ENCODE measurements at places on chromosomes 5 and 9. TPM values are rescaled to one million over a fixed set of nuclear protein-coding genes. Genes with fewer than 3 reads are reported as not detected.

TAF11L10 gene
- polyA plus RNA-seq = not detected

SLC12A2 gene
- polyA plus RNA-seq = 12.4 TPM

PRXL2C gene
- polyA plus RNA-seq = 4.2 TPM

TEX48 gene
- polyA plus RNA-seq = not detected

GFM2 gene
- 55.4 TPM for polyA plus RNA-seq

FAM200C gene
- 0.93 TPM for polyA plus RNA-seq

ARHGEF39 gene
- polyA plus RNA-seq = 0.88 TPM

SPAAR gene
- polyA plus RNA-seq = not detected

CCL27 gene
- 1.1 TPM for polyA plus RNA-seq

CTNND2 gene
- not detected for polyA plus RNA-seq

FOXD4L5 gene
- 0.01 TPM for polyA plus RNA-seq

RAB3C gene
- not detected for polyA plus RNA-seq

TUSC1 gene
- polyA plus RNA-seq = 5.6 TPM

SLC6A19 gene
- polyA plus RNA-seq = not detected

TSLP gene
- 0.43 TPM for polyA plus RNA-seq

CBY3 gene
- not detected for polyA plus RNA-seq
